ENCODE measurements at places on chromosomes 2 and 18.

GRCh38 chr2:225608136-225608535, 208.6 kb downstream of the NYAP2 start:
- no peaks in the 10 kb centered on the region for H3K27me3 ChIP-seq
- no peak overlapping the region for H3K27ac ChIP-seq
- no peak overlapping the region for H3K4me3 ChIP-seq
- no peaks in the 10 kb centered on the region for H3K4me1 ChIP-seq
- H3K36me3 ChIP-seq, result no peaks in the 10 kb centered on the region

DNA sequence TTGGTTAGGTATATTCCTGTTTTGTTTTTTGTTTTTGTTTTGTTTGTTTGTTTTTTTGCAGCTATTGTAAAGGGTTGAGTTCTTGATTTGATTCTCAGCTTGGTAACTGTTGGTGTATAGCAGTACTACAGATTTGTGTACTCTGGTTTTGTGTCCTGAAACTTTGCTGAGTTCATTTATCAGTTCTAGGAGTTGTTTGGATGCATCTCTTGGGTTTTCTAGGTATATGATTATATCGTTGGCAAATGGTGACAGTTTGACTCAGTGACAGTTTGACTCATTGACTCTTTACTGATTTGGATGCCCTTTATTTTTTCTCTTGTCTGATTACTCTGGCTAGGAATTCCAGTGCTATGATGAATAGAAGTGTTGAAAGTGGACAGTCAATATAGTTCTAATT, 53.7 kb downstream of the APLF start:
- no peak overlapping the region for H3K27ac ChIP-seq
- DNase-seq, result no peak
- no peaks in the 10 kb centered on the region for H3K27me3 ChIP-seq
- peaks cover 3% of the 10 kb centered on the region for H3K36me3 ChIP-seq

GRCh38 chr18:26440644-26441043, 107.7 kb downstream of the KCTD1 start:
- H3K4me3 ChIP-seq, result no peak overlapping the region
- no peak overlapping the region for H3K27ac ChIP-seq
- peaks cover 4% of the 10 kb centered on the region for H3K27me3 ChIP-seq

GRCh38 chr2:85642725-85643124, 25.3 kb downstream of the SFTPB start:
- no peak overlapping the region for H3K27ac ChIP-seq
- H3K27me3 ChIP-seq, result no peaks in the 10 kb centered on the region
- peaks cover 43% of the 10 kb centered on the region for H3K36me3 ChIP-seq
- DNase-seq, result no peak
- H3K4me1 ChIP-seq, result peaks cover 2% of the 10 kb centered on the region
- no peak overlapping the region for H3K4me3 ChIP-seq

Data from endothelial cell (in vitro differentiated cells).